ENCODE measurements at places on chromosomes 13 and 19. TPM values are rescaled to one million over a fixed set of nuclear protein-coding genes. Genes with fewer than 3 reads are reported as not detected.
A peak's percentile ranks its signal among the peaks of the same experiment; 100 is the strongest.

DNA sequence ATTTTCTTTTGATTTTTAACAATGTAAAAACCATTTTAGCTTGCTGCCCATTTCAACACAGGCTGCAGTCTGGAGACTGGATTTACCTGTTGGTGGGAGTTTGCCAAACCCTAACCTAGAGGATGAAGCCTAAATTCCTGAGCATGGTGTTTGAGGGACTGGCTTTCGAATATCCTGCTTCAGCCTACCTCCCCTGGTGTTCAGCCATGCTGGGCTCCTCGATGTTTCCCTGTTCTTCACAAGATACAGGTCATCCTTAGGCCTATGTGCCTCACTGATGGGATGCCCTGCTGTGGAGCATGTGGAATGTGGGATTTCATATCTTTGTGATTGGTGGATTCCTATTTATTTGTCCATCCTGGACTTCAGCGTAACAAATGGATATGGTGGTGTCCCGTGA is 20.4 kb upstream of the ERCC5 start:
- H3K4me3 ChIP-seq: no peak overlapping the region
- H3K27me3 ChIP-seq: no peaks in the 10 kb centered on the region
- no peak overlapping the region for H3K27ac ChIP-seq

DNA sequence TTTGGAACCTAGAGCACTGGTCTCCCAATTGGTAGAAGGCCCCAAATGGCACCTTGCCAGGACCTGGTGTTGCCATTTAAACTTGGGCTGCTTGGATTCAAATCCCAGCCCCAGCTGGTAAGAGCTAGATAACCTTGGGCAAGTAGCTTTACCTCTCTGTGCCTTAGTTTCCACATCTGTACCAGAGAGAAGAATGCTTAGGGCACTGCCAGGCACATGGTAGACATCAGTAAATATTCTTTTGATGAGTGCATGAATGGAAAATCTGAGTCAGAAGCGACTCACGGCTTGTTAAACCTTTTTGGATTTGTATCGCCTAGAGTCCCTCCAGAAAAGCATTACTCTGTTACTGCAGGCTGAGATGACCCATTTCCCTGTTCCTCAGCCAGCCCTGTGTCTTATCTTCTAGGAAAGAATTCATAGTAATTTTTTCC is 90.9 kb downstream of the SIPA1L3 start:
- H3K4me1 ChIP-seq: peaks cover 8% of the 10 kb centered on the region
- no peaks in the 10 kb centered on the region for H3K36me3 ChIP-seq
- peak; percentile 90 for DNase-seq
- no peak overlapping the region for H3K4me3 ChIP-seq

DNA sequence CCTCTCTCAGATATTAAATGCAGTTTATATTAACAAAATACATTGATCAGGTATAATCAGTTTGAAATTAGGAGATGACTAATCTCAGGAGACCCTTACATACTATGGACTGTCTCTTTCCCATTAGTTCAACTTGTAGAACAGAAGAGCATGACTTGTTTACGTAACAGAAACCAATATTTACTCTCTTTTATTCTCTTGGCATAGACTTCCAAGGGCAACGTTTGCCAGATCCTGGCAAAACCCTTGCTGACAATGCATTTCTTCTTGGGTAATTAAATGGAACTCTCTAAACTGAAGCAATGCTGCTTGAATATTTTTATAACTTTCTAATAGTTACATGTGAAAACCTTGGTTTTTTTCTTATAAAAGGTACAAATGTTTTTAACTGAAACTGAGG is 68.3 kb upstream of the MYO16 start:
- H3K27me3 ChIP-seq: no peaks in the 10 kb centered on the region
- H3K4me3 ChIP-seq: no peak overlapping the region
- H3K36me3 ChIP-seq: no peaks in the 10 kb centered on the region
- no peak overlapping the region for H3K27ac ChIP-seq

- H3K4me1 ChIP-seq: no peaks in the 10 kb centered on the region
- no peak for DNase-seq
- no peaks in the 10 kb centered on the region for H3K36me3 ChIP-seq
These were observed 91.0 kb upstream of the MYCBP2 start for GRCh38 chr13:77417897-77418296.

DNA sequence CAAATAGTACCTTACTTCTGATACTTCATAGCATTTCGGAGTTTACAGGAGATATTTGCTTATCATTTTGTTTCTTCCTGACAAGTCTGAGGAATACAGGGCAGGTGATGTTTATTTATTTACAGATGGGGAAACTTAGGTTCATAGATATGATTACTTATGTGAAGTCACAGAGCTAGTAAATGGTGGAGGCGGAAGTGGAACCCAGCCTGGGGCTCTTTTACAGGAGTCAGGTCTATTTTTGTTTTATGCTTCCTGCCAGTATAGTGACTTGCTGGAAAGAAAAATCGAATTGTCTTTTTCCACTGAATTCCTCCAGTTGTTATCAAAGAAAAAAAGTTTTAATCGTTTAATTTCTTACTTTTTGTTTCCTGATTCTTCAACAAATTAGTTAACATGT is 66.5 kb downstream of the DGKH start:
- H3K36me3 ChIP-seq: no peaks in the 10 kb centered on the region
- no peak for DNase-seq
- H3K27me3 ChIP-seq: no peaks in the 10 kb centered on the region
- H3K4me3 ChIP-seq: no peak overlapping the region
- H3K4me1 ChIP-seq: peaks cover 9% of the 10 kb centered on the region

Gene S1PR2
- 2.9 TPM for total RNA-seq

Measured in Panc1 (cell line).